ENCODE measurements at places on chromosomes 11 and 22. TPM values are rescaled to one million over a fixed set of nuclear protein-coding genes. Genes with fewer than 3 reads are reported as not detected.

CRELD2 gene
- total RNA-seq: 53.7 TPM

HPS5 gene
- total RNA-seq: 7.9 TPM

DNA sequence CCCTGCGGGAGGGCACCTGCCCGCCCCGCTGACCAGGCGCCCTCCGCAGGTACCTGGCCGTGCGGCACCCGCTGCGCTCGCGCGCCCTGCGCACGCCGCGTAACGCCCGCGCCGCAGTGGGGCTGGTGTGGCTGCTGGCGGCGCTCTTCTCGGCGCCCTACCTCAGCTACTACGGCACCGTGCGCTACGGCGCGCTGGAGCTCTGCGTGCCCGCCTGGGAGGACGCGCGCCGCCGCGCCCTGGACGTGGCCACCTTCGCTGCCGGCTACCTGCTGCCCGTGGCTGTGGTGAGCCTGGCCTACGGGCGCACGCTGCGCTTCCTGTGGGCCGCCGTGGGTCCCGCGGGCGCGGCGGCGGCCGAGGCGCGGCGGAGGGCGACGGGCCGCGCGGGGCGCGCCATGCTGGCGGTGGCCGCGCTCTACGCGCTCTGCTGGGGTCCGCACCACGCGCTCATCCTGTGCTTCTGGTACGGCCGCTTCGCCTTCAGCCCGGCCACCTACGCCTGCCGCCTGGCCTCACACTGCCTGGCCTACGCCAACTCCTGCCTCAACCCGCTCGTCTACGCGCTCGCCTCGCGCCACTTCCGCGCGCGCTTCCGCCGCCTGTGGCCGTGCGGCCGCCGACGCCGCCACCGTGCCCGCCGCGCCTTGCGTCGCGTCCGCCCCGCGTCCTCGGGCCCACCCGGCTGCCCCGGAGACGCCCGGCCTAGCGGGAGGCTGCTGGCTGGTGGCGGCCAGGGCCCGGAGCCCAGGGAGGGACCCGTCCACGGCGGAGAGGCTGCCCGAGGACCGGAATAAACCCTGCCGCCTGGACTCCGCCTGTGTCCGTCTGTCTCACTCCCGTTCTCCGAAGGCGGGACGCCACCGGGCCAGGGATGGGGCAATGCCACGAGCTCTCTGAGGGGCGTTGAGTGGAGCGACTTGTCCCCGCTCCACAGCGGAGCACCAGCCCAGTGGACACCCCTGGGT, 1.8 kb downstream of the GALR3 start:
- DNase-seq: no peak

- DNase-seq: no peak
Observed at GRCh38 chr11:61617515-61617914, 36.6 kb upstream of the SYT7 start.

CALCA gene
- total RNA-seq: not detected

JAML gene
- 7.4 TPM for total RNA-seq

- no peak for DNase-seq
Observed at GRCh38 chr11:118497831-118498230, 29.4 kb upstream of the TTC36 start.
